HFFc6 (cell line): ENCODE measurements at places on chromosomes 16 and 17. TPM values are rescaled to one million over a fixed set of nuclear protein-coding genes. Genes with fewer than 3 reads are reported as not detected.

Gene KCNAB3
- 1.5 and 2.2 TPM in 2 replicates for total RNA-seq

Gene TBX2
- 42.3 to 70.5 TPM (median 46.0 TPM) in 3 replicates for total RNA-seq

Gene RAB37
- total RNA-seq, result 0.11 TPM in 1 of 3 replicates, not detected in the others

Gene SMIM5
- total RNA-seq, result 0.09 TPM in 1 of 3 replicates, not detected in the others

Gene ADAD2
- total RNA-seq, result not detected in 3 replicates

Gene KCNG4
- not detected in 2 replicates for total RNA-seq

Gene MMP28
- total RNA-seq, result not detected in 3 replicates

Gene IGF2BP1
- 31.4 to 59.0 TPM (median 34.8 TPM) in 3 replicates for total RNA-seq

Gene HBZ
- total RNA-seq, result not detected in 3 replicates

Gene CDYL2
- total RNA-seq, result 14.0 to 22.5 TPM (median 15.1 TPM) in 3 replicates

Gene CNTNAP4
- not detected in 3 replicates for total RNA-seq

Gene INCA1
- 1.0 to 1.1 TPM (median 1.1 TPM) in 3 replicates for total RNA-seq

Gene KRT32
- not detected in 3 replicates for total RNA-seq

Gene KRTAP4-5
- not detected in 3 replicates for total RNA-seq

Gene ABI3
- not detected in 3 replicates for total RNA-seq

Gene MT1A
- total RNA-seq, result 0.64 to 1.5 TPM in 2 of 3 replicates, not detected in the other

Gene NPIPA7
- 5.9 to 12.7 TPM (median 9.9 TPM) in 3 replicates for total RNA-seq

Gene SAMD14
- total RNA-seq, result 4.1 to 10.6 TPM (median 4.3 TPM) in 3 replicates

Gene PRKCB
- not detected in 2 replicates for total RNA-seq

Gene CSH1
- not detected in 2 replicates for total RNA-seq

Gene CUEDC1
- 32.8 to 36.3 TPM (median 35.5 TPM) in 3 replicates for total RNA-seq

Gene DPEP3
- not detected in 3 replicates for total RNA-seq

Gene ASIC2
- total RNA-seq, result not detected in 3 replicates

Gene GRAP
- total RNA-seq, result 0.14 TPM in 1 of 2 replicates, not detected in the other

Gene HAS3
- 1.5 to 2.0 TPM (median 1.5 TPM) in 3 replicates for total RNA-seq

Gene CFAP20
- 31.6 to 38.0 TPM (median 33.8 TPM) in 3 replicates for total RNA-seq

Gene MEOX1
- total RNA-seq, result not detected in 3 replicates

Gene EFCAB13
- 0.32 to 2.2 TPM (median 0.59 TPM) in 3 replicates for total RNA-seq

Gene CDH13
- total RNA-seq, result 4.5 to 13.0 TPM (median 11.9 TPM) in 3 replicates

Gene PNMT
- 0.26 to 0.27 TPM in 2 of 3 replicates, not detected in the other for total RNA-seq

Gene PIK3R5
- not detected in 3 replicates for total RNA-seq

Gene MT1E
- 193 to 446 TPM (median 284 TPM) in 3 replicates for total RNA-seq

Gene SLC47A2
- not detected in 3 replicates for total RNA-seq

Gene PTX4
- total RNA-seq, result 0.32 TPM in 1 of 3 replicates, not detected in the others

Gene GALR2
- total RNA-seq, result 0.16 to 0.33 TPM (median 0.16 TPM) in 3 replicates

Gene CRYBA1
- total RNA-seq, result not detected in 3 replicates

Gene MSLN
- total RNA-seq, result 0.11 to 0.39 TPM (median 0.16 TPM) in 3 replicates

Gene ABCC6
- total RNA-seq, result not detected in 3 replicates

Gene FOXN1
- not detected in 3 replicates for total RNA-seq

Gene TBC1D3D
- not detected in 2 replicates for total RNA-seq

Gene GNAO1
- total RNA-seq, result 0.15 TPM in 1 of 3 replicates, not detected in the others

Gene EFCAB5
- total RNA-seq, result 0.55 to 0.99 TPM (median 0.64 TPM) in 3 replicates

Gene CACNA1G
- total RNA-seq, result 0.09 to 0.12 TPM in 2 of 3 replicates, not detected in the other

Gene KRTAP9-4
- total RNA-seq, result not detected in 3 replicates

Gene ZNF597
- 1.7 to 1.9 TPM (median 1.8 TPM) in 3 replicates for total RNA-seq
